Right lung (tissue), 10 donors: ENCODE measurements at places on chromosomes 16 and 17. TPM values are rescaled to one million over a fixed set of nuclear protein-coding genes. Genes with fewer than 3 reads are reported as not detected.

INCA1 gene
- polyA plus RNA-seq, result 9.5 TPM

- DNase-seq, result no peak
Observed at GRCh38 chr16:53881371-53881770, 177.4 kb downstream of the FTO start.

CHP2 gene
- 0.22 TPM for polyA plus RNA-seq

TRIM47 gene
- 13.0 TPM for polyA plus RNA-seq

CA5A gene
- 0.12 TPM for polyA plus RNA-seq

- DNase-seq, result no peak
Observed at GRCh38 chr17:2435862-2436261, 35.0 kb upstream of the MNT start.

DNA sequence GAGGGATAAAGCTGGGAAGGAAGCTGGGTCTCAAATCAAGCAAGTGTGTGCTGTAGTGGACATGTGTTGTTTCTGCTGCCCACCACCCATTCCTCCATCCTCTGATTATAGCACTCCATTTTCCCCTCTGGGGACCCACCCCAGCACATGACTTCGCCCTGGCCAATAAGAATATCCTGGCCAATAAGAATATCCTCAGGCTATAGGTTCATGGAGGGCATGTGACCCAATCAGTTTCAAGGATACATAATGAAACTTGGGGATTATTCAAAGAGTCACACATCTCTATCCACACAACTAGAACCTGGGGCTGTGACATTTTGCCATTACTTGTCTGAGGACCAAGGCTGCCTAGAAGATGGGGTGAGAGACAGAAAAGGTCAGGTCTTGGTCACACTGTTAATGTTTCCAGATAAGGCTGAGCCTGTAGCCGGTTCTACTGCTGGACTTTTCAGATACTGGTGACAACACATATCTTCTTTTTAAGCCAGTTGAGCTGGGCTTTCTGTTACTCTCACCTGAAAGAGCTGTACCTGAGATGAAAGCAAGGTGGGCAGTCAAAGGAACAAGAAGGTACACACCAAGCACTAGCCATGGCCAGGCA lies 33.7 kb downstream of the MYO18A start:
- DNase-seq, result no peak

DNA sequence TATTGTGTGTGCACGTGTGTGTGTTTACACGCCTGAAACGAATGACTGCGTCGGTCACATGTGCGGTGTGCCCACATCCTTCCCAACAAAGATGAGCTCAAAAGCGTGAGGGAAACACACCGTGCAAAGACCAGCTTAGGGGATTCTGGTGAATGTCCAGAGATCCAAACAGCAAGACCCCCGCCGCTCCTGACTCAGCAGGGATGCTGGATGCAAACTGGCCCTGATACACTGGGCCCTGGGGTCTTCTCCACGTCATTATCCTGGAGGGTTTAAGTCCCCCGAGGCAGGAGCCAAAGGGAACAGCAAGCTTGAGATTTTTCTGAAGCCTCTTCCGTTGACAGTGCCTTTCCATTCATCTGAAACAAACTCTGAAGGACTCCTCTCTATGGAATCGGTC lies 59.2 kb downstream of the TBC1D16 start:
- DNase-seq, result no peak

PSME3IP1 gene
- polyA plus RNA-seq, result 111 TPM

- DNase-seq, result peak; percentile 27
Observed at GRCh38 chr17:7262935-7263800, 890 bp upstream of the CLDN7 start.

HBA2 gene
- 2,180 TPM for polyA plus RNA-seq

DNA sequence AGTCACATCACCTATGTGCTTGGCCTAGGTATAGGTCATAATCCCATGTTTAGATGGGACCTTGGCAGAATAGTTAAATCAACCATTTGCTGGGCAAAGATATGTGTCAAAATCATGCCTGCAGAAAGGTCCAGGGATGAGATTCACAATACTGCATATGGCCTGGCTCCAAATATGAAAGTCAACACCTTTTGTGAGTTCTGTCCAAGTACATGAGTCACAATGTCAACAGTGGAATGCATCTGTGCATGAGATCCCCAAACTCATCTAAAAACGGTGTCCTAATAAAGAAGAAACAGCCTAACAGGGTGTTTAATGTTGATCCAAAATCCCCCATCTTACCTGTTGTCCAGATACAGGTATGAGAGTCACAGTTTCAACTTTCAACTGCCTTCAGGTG lies 1847.5 kb downstream of the TP53TG3F start:
- no peak for DNase-seq

GRCh38 chr17:56679777-56680422 lies 86.4 kb downstream of the NOG start:
- DNase-seq, result no peak

- DNase-seq, result peak; percentile 72
Observed at GRCh38 chr16:73956587-73957494, 339.8 kb upstream of the PSMD7 start.

GRCh38 chr16:46759309-46759708 lies 11.2 kb upstream of the MYLK3 start:
- no peak for DNase-seq

GCSH gene
- 95.7 TPM for polyA plus RNA-seq

TMIGD1 gene
- not detected for polyA plus RNA-seq

DNA sequence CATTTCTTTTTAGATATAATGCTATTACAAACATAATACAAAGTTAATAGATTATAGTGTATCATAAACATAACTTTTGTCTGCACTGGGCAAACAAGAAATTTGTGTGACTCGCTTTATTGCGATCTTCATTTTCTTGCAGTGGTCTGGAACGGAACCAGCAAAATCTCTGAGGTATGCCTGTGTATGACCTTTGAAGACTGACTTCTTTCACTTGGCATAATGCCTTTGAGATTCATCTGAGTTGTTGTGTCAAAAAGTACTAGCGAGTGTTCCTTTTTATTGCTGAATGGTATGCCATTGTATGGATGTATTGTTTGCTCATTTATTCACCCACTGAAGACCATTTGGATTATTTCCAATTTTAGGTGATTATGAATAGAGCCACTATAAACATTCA lies 69.2 kb downstream of the TANC2 start:
- no peak for DNase-seq
